ENCODE measurements at places on chromosomes 16 and 17.

- DNase-seq = no peak
Measured at GRCh38 chr16:58451945-58452401, 48.0 kb upstream of the NDRG4 start.

DNA sequence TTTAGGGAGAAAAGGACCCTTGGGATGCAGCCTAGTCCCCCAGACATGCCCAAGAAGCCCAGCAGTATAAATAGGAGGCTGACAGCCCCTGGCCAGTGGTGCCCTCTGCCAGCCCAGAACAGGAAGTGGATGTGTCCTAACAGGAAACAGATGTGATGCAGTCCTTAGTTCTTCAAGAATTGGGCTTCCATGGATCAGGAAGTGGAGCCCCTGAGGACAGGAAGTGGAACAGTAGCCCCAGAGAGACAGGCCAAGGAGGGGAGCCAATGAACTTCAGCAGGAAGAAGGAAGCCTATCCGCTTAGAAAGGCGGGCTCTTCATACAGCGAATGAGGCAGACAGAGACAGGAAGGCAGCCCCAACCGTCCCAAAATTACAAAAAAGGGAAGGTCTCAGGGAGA is 7.2 kb downstream of the CTF1 start:
- peak; percentile 36 for DNase-seq

DNA sequence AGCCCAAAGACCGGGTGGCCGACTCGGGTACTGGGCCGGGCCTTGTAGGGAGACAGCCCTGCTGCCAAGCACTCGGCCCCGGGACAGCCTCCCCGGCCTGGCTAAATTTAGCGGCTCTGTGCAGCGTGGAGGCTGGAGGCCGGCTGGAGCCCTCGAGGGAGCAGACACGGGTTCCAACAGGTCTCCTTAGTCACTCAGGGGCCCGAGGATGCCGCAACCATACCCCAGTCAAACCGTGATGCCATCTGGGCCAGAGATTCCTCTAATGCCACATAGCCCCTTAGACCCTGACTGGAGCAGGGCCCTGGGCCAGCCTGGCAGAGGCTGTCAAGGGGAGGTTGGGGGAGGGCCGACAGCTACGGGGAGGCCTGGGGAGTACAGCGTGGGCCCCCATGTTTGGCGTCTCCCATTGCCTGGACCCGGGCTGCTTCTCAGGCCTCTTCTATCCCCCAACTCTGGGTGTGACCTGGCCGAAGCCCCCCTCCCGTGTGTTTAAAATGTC is 2.9 kb upstream of the P2RX1 start:
- no peak for DNase-seq

- DNase-seq = no peak
Measured at GRCh38 chr16:12553191-12553590, 250.5 kb downstream of the CPPED1 start.

DNA sequence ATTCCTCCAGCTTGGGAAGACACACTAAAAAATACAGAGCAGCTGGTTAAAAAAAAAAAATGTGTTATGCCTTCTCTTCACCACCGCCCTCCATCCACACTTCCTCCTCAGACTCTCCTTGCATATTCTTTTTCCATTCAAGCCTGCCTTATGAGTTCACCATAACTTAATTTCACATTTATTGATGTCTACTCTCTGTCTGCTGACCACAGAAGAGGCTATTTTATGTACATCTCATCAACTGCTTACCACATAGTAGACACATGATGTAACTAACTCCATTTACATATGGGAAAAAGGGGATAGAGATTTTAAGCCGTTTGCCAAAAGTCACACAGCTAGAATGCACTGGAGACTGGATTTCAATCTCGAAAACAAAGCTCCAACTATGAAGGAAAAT is 409.8 kb downstream of the CDH11 start:
- DNase-seq = no peak

DNA sequence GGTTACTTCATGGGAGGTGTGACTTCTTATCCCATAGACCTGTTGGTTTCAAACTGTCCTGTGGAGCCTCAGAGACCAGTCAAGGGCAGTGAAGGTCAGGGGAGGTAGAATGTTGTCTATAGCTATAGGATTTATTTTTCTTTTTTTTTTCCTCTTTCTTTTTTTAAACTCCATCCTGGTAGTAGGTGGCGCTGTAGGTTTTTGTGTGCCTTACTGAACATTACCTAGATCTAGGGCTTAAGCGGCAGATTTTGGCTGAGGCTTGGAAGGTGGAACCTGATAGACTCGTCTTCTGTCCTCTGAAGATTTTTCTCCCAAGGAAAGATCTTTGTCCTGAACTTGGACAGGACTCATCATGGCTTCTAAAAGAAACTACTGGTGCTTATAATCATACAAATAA is 8.2 kb upstream of the LASP1NB start:
- DNase-seq = no peak

GRCh38 chr16:66720766-66721165 is 24.2 kb upstream of the CMTM4 start:
- no peak for DNase-seq

DNA sequence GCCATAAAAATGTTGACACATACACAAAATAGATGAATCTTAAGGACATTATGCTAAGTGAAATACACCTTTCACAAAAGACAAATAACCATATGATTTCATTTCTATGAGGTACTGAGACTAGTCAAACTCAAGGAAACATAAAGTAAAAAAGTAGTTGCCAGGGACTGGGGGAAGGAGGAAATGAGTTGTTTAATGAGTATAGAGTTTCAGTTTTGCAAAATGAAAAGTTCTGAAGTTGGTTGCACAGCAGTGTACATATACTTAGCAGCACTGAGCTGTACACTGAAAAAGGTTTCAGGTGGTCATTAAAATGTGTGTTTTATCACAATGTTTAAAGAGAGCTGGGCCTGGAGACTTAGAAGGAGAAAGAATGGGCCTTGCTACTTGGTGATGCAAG is 4.7 kb upstream of the SLC13A2 start:
- no peak for DNase-seq

DNA sequence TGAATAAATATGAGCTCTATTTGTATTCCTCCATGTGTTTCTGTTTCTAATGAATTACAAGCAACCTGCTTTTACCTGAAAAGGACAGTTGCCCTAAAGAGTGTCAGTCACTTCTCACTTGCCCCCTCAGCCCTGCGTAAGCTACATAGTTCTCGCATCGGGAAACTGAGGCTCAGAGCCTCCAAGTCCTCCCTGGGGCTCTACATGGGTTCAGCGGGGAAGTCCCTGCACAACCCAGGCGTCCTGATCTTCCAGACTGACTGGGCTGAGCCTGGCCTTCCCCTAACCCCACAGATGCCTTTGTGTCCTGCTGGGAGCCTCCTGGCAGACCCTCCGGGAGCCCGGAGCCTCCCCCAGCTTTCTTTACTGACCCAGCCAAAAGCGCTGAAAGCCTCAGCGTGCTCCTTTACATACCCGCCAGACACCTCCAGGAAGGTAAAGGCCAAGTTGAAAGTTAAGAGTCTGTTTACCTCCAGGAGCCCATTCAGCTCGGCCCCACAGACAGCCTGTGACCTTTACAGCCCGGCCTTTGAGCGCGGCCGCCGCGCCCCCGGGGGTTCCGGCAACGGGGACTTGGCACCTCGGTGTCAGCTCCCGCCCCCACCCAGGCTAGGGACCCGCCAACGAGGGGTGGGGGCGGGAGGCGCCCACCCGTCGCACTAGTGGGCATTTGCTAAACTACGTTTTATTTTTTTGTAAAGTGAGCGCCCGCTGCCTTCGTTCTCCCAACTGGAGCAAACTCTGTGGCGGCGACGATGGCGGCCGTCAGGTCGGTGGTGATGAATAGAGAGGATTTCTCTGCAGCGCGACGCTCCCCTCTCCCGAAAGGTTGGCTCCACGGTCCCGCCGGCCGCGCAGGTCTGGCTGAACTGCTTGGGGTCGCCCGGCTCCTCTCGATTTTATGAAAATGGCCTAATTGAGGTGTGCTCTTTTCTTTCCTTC is 4.4 kb upstream of the HOXB13 start:
- no peak for DNase-seq

GRCh38 chr16:19389246-19389645 is 28.4 kb upstream of the TMC5 start:
- DNase-seq = peak; percentile 45

DNA sequence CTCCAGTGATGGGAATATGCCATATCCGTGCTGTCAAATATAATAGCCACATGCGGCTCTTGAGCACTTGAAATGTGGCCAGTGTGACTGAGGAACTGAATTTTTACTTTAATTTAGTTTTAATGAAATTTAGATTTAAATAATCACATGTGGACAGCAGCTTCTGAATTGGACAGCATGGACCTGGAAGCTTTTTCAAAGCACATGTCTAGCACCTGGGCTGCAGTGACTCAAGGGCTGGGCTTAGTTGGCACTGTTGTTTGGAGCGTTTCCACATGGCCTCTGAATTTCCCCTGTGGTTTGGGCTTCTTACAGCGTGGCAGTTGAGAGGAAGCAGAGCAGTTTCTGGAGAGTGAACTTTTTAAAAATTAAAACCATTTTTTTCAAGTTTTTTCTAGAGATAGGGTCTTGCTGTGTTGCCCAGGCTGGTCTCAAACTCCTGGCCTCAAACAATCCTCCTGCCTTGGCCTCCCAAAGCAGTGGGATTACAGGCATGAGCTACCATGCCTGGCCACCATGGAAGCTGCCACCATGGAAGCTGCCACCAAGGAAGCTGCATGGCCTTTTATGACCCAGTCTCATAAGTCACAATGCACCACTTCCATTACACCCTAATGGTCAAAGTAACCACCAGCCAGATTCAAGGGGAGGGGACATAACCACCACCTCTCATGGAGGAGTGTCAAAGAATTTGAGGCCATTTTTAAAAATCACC is 6.7 kb upstream of the TOB1 start:
- DNase-seq = peak; percentile 32

GRCh38 chr17:57496382-57496781 is 240.1 kb downstream of the MSI2 start:
- no peak for DNase-seq

- DNase-seq = no peak
Measured at GRCh38 chr16:27517664-27518063, 32.0 kb downstream of the GTF3C1 start.

GRCh38 chr17:29807520-29808361 is 122.3 kb downstream of the SSH2 start:
- peak; percentile 63 for DNase-seq

DNA sequence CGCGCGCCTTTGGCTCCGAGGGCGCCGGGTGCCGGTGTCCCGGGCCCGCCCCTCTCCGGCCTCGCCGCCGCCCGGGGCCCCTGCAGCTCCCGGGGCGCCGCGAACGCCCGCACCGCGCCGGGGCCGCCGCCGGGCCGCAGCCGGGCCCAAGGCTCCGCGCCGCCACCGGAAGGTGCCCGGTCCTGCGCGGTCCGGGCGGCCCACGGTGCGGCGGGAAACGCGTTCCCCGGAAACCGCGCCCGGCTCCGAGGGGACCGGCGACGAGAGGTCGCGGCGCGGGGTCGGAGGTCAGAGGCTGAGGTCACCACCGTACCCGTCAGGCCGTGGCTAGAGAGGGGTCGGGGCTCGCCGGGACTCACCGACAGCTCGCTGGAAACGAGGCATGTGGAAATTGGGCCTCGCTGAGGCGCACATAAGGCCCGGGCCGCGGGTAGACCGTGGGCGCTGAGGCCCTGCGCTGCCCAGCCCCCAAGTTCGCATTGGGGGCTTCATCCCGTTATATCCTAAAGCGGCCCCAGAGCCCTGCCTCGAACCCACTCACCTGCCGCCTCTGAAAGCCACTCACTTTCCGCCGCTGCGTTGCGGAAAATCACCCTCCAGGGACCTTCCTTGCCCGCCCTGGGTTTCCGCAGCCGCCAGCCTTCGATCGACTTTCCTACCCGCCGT is at the start of gene DUS1L:
Gene DUS1L (minus strand): TSS at position 167 of the 666 bp plus-strand sequence. CDS start 745 bp downstream, outside the sequence.
- peak; percentile 79 for DNase-seq

DNA sequence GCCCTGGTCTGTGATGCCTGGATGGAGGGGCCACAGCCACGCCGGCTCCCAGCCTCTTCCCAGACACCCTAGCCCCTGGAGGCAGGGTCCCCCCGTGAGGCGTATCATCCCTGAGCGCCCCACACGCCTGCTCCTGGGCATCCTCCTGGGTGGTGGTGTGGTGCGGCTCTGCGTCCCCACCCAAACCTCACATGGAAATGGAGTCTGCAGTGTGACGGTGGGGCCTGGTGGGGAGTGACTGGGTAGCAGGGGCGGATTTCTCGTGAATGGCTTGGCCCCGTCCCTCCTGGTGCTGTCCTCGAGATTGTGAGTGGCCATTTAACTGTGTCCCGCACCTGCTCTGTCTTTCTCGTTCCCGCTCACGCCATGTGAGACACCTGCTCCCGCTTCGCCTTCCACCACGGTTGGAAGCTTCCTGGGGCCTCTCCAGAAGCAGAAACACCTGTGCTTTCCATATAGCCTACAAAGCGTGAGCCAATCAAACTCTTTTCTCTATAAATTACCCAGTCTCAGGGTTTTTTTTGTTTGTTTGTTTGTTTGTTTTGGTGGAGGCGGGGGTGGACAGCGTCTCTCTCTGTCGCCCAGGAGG is 5.9 kb upstream of the SSTR5 start:
- no peak for DNase-seq

DNA sequence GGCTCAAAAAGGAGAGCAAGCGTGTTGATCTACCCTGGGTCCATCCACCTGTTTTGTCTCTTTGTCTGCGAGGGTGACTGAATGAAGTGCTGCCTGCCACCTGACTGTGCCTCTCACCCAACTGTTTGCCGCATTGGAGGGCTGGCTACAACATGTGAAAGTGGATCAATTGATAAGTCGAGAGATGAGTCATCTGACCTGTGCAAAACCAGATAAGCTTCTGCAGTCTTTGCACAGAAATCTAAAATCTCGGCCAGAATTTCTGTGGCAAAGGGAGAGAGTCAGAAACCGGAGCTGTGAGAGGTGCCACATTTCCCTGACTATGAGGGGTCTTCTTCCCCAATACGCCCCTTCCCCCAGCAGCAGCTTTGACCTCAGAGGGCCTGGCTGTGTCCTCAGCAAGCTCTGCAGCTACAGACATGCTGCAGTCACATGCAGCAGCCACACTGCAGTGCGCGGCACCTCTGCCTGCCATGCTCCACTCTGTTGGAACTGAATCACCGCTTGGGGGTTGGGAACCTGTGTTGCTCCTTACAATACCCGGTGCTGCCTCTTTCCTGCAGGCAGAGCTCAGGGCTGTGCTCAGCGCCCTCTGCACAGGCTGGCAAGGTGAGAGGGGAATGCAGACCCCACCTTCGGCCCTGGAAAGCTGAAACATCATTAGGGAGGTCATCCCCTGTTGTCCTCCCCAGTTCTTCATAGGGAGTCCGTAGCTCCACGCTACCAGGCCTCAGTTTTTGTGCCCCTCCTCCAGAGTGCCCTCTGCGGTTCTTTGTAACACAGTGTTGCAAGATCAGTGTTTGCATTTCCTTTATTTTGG is 16.2 kb upstream of the HAS3 start:
- no peak for DNase-seq

DNA sequence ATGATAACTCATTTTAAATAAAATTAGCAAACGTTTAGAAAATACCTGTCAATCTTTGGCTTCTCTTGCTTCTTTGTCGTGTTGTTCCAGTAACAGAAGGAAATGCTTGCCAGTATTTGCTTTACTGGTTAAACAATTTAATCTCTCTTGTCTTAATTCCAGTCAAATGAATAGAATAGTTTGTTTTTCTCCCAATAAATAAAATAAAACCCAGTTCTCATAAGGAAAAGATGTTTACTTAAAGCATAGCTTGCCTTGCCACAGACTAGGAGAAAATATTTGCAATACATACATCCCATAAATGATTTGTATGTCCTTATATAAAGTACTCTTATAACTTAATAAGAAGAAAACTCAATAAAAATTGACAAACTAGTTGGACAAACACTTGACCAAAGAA is 43.9 kb upstream of the TEKT3 start:
- DNase-seq = no peak

- DNase-seq = peak; percentile 77
Measured at GRCh38 chr17:35022536-35023063, 40.9 kb downstream of the RFFL start.

- no peak for DNase-seq
Measured at GRCh38 chr17:17051791-17052461, 9.7 kb downstream of the MPRIP start.

All from CD4-positive, alpha-beta T cell treated with Interferon alpha-2 for 1 hour (primary cell).